ENCODE measurements at places on chromosomes 4 and X.

- no peak for DNase-seq
These were observed 530.1 kb downstream of the INPP4B start for GRCh38 chr4:142316025-142316424.

DNA sequence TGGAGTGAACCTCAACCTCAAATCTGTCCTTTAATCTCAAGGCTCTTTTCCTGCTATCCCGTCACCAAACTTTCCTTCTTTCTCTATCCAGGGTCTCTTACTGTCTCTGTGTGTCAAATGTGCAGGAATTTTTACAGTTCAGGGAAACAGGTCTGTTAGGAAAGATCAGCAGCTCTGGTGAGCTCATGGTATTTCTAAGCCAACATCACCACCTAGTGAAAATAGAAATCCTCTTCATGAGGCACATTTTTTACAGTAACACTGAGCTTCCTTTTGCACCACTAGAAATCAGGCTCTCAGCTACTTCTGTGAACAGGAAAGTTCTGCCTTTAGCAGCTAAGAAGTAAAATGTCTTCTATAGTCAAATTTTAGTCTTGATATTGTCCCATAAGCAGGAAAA is 39.6 kb downstream of the NUDT11 start:
- DNase-seq, result no peak

- DNase-seq, result no peak
These were observed 195.9 kb downstream of the KDR start for GRCh38 chr4:54929459-54929858.

DNA sequence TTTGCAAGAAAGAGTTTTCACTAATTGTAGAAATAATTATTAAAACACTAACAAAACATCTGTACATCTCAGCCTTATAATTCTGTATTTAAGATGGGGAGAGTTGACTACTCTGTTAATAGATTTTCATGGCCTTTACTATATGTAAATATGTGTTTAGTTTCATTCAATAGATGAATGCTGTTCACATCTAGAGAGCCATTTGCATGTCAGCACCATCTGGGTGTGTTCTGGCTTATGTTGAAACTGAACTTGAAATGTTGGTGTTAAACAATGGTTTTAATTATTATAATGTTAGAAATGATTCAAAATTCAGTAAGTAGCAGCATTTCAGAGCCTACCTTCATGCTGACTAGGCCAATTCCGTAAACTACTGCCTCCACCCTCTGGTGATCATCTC is 102.5 kb upstream of the ADAD1 start:
- DNase-seq, result no peak

DNA sequence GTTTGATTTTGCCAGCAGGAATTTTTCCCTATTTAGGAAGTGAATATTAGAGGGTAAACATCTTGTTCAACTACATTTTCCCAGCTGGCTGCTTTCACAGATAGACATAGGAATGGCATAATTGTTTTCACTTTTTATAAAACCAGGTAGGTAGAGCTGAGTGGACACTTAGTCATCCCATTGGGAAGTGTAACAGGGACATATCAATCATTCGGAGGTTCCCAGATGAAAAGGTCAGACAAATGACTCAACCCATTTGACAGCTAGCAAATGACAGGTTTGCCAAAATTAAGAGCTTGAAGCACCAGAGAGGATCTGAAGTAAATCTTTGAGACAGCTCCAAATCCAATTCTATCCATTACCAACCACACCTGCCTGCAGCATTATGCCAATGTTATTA is 205.3 kb downstream of the SLC39A8 start:
- DNase-seq, result no peak

DNA sequence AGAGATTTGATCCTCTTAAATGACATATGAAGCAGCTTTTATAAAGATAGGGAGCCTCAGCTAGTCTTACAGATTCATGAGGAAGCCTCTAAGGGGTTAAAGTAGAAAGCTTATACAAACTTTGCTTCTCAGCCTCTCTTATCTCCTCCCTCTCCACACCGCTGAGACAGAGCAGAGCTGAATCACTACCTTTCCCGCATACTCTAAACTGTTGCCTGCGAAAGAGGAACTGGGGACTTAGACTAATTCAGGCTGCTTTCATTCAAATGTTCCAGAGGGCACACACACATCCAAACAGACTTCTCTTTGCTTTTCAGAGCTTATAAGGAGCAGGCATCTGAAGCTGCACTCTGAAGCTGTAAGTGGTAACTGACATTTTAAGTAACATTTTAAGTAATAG is at the start of gene SERTM2:
Gene SERTM2 (plus strand): TSS at position 169 of the 400 bp plus-strand sequence. CDS start 7,213 bp downstream, outside the sequence.
- DNase-seq, result no peak

DNA sequence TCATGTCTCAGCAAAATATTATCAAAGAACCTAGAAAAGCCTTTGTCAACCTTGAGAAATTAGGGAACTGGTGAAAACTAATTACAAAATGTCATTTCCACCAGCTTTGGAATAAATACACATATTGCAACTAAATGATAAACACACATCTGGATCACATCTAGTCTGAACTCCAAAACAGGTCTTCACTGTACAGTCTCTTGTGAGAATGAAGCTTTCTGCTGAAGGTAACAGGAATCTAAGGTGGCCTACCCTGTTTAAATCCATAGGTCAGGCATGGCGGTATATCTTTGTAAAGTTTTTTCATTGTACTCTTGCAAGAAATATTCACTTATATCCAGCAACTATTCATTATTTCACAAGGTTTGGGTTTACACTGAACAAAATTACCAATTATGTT is 1.7 kb downstream of the SH3D19 start:
- no peak for DNase-seq

- no peak for DNase-seq
These were observed 238.8 kb downstream of the QDPR start for GRCh38 chr4:17273047-17273446.

DNA sequence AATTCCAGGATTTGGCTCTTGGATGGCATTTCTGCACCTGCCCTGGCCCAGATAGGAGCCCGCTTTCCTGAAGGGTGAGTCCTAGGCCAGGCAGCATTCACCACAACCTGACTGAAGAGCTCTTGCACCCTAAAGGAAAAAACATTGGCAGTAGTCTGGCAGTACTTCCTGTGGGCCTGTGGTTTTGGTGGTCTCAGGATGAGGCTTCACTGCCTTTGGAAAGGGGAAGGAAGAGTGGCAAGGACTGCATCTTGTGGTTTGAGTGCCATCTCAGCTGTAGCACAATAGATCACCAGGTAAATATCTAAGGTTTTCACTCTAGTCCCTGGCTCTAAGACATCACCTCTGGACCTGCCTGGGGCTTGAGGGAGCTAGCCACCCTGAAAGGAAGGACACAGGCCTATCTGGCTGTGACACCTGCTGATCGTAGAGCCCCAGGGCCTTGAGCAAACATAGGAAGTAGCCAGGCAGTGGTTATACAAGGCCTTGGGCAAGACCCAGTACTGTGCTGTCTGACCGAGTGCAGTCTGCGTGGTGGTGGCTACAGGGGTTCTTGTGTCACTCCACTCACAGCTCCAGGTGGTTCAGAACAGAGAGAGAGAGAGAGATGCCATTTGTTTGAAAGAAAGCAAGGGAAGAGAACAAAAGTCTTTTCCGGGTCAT is 28.5 kb upstream of the PRRG1 start:
- no peak for DNase-seq

GRCh38 chr4:174365018-174365587 is 81.4 kb downstream of the CEP44 start:
- DNase-seq, result no peak

GRCh38 chrX:143429131-143429530 is 88.1 kb downstream of the SPANXN3 start:
- DNase-seq, result no peak

- no peak for DNase-seq
These were observed 2.0 kb downstream of the ANXA3 start for GRCh38 chr4:78553529-78554060.

DNA sequence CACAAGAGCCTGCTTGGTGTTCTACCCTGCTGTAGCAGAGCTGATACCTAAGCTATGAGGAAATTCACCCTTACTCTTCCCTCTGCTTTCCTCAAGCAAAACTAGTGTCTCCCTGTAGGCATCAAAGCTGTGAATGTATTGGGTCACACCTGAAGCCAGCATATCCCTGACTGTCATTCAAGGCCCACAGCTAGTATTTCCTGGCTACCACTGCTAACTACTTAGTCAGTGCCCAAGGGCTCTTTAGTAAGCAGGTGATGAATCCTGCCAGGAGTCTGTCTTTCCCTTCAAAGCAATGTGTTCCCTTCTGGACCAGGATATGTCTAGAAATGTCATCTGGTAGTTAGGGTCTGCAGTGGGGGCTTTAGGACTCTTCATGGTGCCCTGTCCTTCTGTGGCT is 125.7 kb downstream of the RPA4 start:
- DNase-seq, result no peak

DNA sequence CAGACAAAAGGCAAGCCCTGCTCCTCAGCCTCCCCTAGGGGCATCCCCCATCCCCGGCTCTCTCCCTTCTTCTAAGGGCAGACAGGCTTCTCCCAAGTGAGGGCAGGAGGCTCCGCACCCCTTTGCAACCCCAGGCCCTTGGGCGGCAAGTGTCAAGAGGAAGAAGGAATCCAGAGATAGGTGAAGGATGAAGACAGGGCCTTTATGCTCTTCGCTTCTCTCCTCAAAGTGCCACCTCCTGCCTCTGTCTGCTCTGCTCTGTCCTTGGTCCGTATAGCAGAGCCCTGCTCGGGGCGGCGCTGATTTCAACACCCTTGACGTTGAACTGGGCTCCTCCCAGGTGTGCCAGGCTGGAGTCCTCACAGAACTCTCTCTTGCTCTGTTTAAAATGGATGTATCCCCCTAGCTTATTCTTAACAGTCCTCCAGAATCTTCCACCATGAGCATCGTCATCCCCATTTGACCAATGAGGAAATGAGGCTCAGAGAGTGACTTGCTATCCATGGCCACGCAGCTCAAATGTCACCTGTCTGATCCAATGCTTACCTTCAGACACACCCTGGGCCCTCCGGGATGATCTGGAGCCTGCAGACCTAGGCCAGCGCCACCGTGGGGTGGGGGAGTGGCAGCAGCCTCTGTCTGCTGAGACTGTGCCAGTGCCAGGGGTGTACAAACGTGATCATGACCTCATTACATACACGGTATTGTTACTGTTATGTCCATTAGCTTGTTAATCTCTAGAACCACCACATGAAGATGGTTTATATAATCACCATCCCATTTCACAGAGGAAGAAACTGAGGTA is 99.8 kb downstream of the PHKA2 start:
- no peak for DNase-seq

- no peak for DNase-seq
These were observed 156.6 kb downstream of the GATB start for GRCh38 chr4:151604238-151604637.

DNA sequence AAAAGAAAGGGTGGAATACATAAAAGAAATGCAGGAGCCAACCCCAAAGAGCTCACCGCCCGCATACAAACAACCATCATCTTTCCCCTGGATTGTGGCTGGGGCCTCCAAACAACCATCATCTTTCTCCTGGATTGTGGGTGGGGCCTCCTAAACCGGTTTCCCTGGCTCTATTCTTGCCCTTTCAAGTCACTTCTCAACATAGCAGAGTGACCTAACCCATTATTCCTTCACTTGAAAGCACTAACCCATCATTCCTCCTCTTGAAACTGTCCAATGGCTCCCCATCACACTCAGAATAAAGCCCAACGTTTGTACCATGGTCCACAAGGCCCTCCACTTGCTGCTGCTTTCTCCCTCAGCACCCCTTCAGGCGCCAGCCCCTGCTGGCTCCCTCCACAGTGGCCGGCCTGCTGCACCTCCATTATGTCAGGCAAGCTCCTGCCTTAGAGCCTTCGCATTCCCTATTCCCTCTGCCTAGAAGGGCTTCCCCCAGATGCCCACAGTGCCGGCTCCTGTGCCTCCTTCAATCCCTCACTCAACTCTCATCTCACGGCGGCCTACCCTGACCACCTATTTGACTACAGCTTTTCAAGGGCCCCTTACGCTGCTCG is 24.1 kb downstream of the SMIM43 start:
- DNase-seq, result no peak

- DNase-seq, result no peak
These were observed 42.8 kb downstream of the TENM3 start for GRCh38 chr4:182286035-182286434.

DNA sequence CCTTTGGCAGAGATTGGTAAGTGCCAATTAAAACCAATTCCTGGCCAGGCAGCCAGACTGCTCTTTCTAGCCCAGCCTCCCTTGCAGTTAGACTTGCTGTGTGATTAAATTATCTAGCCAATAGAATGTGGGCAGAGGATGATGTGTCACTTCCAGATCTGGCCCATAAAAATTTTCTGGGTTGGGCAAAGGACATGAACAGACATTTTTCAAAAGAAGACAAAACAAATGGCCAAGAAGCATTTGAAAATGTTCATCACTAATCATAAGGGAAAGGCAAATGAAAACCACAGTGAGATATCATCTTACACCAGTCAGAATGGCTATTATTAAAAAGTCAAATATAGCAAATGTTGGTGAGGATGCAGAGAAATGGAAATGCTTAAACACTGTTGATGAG is 71.4 kb upstream of the STIM2 start:
- DNase-seq, result no peak

DNA sequence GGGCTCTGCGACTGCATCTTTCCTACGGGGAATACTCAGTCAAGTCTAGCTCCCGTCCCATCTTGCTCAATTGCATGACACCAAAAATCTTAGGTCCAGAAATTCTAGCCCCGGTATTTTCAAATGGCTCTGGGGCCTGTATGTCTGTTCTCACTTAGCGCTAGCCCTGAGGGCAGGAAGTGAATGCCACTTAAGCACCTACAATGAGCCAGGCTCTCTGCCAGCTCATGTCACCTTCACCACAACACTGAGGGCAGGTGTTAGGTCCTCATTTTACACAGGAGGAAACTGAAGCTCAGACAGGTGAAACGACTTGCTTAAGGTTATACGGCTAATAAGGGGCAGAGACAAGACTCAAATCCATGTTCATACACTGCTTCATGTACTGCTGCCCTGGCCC is 282.8 kb downstream of the PPP1R2C start:
- DNase-seq, result no peak

DNA sequence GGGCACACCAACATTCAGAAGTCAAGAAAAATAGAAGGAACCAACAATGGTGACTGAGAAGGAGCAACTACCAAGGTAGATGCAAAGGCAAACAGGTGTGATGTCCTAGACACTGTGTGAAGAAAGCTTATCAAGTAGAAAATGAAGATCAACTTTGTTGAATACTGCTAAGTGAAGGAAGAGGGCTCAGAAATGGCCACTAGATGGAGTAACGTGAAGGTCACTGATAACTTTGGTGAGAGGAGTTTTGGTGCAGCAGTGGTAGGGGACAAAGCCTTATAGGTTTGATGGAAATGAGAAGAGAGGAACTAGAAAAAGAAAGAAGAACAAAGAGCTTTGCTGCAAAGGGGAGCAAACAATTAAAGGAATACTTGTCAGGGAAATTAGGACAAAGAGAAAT is 23.5 kb downstream of the OTC start:
- no peak for DNase-seq

GRCh38 chr4:158236304-158237030 is 26.2 kb downstream of the TMEM144 start:
- no peak for DNase-seq

- no peak for DNase-seq
These were observed 777.3 kb upstream of the GALNTL6 start for GRCh38 chr4:171035909-171036308.

- DNase-seq, result no peak
These were observed 199.9 kb upstream of the ATP6AP2 start for GRCh38 chrX:40380655-40381488.

Measured in SW 1271 (cell line).